ENCODE measurements at places on chromosomes 1 and 21. TPM values are rescaled to one million over a fixed set of nuclear protein-coding genes. Genes with fewer than 3 reads are reported as not detected.
A peak's percentile ranks its signal among the peaks of the same experiment; 100 is the strongest.

DNA sequence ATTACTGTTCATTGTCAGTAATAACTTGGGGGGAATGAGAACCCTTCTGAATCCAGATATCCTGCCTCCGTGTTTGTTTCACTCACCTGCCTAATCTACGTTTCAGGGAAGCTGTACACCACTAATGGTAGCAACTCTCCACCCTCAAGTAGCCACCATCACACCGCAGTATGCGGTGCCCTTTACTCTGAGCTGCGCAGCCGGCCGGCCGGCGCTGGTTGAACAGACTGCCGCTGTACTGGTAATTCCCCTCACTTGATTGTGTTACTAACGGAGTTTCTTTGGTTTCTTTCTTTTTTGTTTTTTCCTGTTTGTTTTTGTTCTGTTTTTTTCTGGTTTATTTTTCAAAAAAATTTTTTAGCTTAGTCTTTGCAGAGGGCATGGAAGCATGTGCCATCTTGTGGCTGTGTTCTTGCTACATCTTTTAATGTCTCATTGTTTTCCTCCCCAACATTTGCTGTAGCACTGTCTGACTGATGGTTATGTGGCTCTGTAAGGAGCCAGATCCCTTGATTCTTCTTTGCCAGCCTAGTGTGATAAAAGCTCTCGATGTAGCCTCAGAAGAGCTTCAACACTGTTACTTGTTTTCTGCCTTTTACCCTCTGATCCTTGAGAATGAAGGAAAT lies 15.9 kb upstream of the OLFML3 start:
- DNase-seq, result peak; percentile 14

GRCh38 chr1:234973426-234974250 lies 155.0 kb downstream of the TOMM20 start:
- no peak for DNase-seq

DNA sequence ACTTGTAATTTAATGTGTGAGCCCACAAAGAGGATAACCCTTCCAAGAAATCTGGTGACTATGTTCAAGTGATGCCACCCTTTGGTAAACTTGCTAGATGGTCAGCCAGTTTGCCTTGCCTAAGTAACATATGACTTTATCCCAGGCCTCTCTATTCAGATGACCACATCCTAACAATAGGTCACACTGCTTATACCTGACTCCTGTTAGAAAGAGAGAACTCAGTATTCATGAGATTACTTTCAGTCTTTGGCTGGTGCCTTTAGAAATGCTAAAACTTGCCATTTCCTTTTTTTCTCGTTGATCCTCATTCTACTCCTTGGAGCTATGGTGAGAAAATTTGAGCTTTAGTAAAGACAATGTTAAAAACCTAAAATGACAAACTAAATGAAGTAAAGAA lies 28.5 kb upstream of the SERBP1 start:
- DNase-seq, result no peak

- DNase-seq, result no peak
These were observed 9.5 kb downstream of the WNT9A start for GRCh38 chr1:227938276-227938675.

Gene IKBKE
- 21.4 TPM for total RNA-seq

Gene PTPRU
- total RNA-seq, result 7.0 TPM
